ENCODE measurements at places on chromosomes 4 and X.

GRCh38 chr4:87128006-87128705 lies 92.3 kb downstream of the KLHL8 start:
- no peak for DNase-seq

DNA sequence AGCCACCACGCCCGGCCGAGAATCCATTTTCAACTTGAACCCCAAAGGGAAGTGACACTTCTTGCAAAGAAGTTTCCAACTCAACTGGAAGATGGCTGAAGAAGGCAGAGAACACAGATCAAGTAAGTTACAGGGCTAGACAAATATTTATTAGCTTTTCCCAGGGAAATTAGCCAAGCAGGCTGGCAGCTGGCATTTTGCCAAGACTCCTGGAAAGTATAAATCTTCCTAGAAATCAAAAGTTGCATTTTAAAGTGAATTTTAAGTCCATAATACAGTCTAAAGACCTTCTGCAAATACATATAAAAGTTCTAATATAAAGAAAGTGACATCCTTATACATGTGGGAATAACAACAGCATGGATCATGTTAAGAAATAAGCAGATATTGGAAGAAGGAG lies 3.4 kb upstream of the MRPL1 start:
- DNase-seq: no peak

- no peak for DNase-seq
Measured at GRCh38 chrX:53452812-53453211, 18.6 kb upstream of the HSD17B10 start.

DNA sequence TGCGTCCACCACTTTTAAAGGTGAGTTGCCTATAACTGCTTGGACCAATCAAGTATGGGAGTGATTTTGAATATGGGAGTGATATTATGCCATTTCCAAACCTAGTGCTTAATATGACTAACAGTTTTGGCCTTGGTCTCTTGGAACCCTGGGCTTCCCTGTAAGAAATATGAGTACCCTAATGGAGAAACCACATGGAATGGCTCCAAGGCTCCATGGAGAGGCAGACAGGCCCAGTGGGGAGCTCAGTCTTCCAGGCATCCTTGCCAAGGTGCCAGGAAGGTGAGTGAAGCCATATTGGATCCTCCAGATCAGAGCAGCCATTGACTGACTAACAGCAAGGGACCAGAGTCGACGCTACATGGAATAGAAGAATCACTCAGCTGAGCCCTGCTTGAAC lies 53.2 kb downstream of the MAML3 start:
- no peak for DNase-seq

DNA sequence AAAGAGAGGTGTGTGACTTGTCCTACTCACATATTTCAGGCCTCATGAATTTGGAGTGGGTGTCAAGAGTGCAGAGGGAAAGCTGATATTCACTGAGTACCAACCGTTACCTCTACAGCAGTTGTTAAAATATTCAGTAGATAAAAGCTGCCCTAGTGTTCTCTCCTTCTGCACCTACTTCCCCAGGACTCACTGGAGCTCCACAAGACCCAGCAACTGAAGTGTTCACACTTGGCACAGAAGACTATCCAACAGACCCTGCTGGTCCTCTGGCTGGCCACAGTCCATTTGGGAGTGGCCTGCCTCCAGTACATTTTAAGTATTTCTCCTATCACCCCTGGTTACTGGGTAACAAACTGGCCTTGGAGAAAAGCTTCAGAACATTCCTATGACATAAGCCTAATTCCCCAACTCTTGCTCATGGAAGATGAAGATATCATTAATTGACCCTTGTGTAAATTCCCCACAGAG lies 70.8 kb downstream of the PPARGC1A start:
- DNase-seq: no peak

DNA sequence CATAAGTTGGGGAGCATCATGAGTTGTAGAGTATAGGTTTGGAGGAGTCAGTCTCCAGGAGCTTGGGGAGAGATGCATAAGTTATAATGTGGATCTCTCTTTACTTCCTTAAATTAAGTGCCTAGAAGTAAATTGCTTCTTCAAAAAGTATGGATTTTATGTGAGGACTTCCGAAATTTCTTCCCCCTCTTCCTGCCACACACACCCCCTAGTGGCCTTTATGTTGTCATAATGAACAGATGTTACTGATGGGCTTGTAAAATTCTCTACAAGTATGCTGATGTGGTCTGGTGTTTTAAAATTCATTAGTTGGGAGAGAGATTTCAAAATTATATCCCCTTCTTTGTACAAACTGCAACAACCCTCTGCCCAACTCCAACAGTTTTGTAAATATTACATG lies 2.3 kb upstream of the METTL14 start:
- DNase-seq: no peak

DNA sequence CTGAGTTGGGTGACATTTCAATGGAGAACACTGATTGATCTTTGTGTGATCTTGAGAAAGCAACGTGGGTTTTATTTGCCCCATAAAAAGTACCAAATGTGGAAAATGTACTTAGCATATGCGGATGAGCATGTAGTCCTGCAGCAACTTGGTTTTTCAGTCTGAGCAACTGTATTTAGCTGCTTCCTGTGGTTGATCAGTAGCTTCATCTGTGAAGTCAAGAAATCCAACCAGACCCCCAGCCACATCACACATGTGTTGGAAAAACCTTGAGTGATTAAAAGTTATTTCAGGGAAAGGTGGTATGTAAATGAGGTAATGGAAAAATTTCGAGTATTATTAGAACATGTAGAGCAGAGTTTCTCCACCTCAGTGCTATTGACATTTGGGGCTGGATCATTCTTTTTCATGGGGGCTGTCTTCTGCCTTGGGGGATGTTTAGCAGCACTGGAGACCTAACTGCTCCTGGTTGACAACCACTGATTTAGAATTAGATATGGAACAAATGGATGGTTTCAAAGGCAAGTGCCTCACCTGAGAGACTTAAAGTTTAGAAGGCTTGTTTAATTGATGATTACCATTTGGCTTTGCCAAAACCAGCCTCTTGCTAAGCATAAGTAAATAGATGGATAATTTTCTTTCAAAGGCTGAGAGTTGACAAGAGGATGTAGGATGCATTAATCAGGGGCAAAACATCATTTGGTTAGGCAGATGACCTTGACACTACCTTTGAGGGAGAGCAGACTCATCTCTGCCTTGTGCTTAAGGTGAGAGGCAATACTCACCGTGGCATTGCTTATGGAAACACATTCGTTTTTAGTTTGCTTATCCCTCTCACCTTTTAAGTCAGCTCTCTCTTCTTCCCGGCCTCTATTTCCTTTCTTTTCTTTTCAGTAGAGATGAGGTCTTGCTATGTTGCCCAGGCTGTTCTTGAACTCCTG lies 193.0 kb upstream of the RPS6KA3 start:
- no peak for DNase-seq

DNA sequence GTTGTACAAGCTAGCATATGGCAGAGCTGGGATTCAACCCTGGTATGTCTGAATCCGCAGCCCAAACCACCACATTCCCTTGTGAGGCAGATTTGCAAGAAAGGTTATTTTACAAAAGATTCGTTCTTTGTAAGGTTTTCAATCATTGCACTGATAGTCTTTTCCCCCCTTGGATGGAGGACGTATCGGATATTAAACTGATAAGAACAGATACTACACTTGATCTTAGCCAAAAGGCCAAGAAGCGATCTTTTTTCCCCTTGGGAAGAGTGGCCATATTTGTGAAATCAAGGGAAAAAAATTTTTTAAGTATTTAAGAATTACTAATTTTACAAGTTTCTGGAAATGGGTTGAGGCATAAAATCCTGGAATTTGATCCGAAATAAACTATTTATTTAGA lies 34.4 kb upstream of the MSMO1 start:
- no peak for DNase-seq

GRCh38 chr4:68655764-68656444 lies 14.5 kb downstream of the UGT2B15 start:
- DNase-seq: no peak

DNA sequence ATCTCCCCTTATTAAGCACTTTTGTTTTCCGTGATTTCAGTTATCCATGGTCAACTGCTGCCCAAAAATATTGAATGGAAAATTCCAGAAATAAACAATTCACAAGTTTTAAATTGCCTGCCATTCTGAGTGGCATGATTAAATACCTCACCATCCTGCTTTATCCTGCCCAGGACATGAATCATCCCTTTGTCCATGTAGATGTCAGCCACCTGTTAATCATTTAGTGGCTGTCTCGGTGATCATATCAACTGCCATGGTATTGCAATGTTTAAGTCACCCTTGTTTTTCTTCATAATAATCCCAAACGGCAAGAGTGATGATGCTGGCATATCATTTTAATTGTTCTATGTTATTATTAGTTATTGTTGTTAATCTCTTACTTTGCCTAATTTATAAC lies 79.8 kb upstream of the LHFPL1 start:
- DNase-seq: no peak

DNA sequence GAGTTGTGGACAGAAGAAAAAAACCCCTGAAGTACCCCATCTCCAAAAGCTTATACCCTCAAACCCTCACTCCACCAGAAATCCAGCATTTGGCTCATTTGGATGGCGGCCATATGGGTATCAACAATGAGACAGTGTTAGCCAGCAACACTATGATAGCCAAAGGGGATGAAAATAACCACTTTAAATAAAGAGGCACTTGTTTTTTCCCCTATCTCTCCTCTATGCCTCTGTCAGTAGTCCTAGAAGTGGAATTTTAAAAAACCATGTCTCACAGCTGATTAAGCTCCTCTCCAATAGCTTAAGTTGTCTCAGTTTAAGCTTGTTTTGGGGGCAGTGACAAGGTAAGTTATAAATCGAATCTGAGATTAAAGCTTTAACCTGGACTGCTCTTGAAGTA lies 124.0 kb downstream of the MOSPD2 start:
- DNase-seq: no peak

GRCh38 chrX:77431227-77431626 lies 16.0 kb upstream of the FGF16 start:
- DNase-seq: no peak
